T-helper 2 cell treated with Interferon-gamma antibody and Interleukin-4, amounts not matched to agents 100 ng/mL and 5 ng/mL, for 36 hours (primary cell): ENCODE measurements at places on chromosomes 1 and 21. TPM values are rescaled to one million over a fixed set of nuclear protein-coding genes. Genes with fewer than 3 reads are reported as not detected.

Gene CYP4Z1
- total RNA-seq: not detected in 2 replicates

Gene SPATA1
- 1.0 and 1.8 TPM in 2 replicates for total RNA-seq

Gene NES
- total RNA-seq: not detected in 2 replicates

Gene TPR
- total RNA-seq: 156 and 160 TPM in 2 replicates

Gene CRTC2
- 82.9 and 86.6 TPM in 2 replicates for total RNA-seq
